CD8-positive, alpha-beta T cell (primary cell): ENCODE measurements at places on chromosomes 2 and 18. TPM values are rescaled to one million over a fixed set of nuclear protein-coding genes. Genes with fewer than 3 reads are reported as not detected.

- DNase-seq = no peak
These were observed 100.6 kb downstream of the MSH2 start for GRCh38 chr2:47503481-47504070.

DNA sequence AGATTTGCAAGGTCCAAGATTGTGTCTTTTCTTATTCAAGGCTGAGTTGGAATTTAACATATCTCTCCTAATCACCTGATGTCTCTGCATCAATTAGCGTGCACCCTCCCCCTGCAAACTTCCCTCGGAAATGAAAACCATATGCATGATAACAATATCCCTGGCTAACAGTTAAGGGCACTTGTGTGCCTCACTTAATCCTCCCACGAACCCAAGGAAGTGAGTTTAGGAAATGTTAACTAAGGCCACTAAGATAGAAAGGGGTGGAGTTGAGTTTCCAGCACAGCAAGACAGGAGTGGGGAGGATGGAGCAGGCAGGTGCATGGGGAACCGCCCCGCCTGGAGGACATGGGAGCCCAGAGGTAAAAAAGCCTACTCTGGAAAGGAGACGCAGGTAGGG is 52.4 kb upstream of the PTMA start:
- DNase-seq = no peak

The SP110 gene
- total RNA-seq = 58.1 TPM

GRCh38 chr2:23377771-23378170 is 7.2 kb upstream of the KLHL29 start:
- DNase-seq = no peak

The SLC4A5 gene
- 5.7 TPM for total RNA-seq

DNA sequence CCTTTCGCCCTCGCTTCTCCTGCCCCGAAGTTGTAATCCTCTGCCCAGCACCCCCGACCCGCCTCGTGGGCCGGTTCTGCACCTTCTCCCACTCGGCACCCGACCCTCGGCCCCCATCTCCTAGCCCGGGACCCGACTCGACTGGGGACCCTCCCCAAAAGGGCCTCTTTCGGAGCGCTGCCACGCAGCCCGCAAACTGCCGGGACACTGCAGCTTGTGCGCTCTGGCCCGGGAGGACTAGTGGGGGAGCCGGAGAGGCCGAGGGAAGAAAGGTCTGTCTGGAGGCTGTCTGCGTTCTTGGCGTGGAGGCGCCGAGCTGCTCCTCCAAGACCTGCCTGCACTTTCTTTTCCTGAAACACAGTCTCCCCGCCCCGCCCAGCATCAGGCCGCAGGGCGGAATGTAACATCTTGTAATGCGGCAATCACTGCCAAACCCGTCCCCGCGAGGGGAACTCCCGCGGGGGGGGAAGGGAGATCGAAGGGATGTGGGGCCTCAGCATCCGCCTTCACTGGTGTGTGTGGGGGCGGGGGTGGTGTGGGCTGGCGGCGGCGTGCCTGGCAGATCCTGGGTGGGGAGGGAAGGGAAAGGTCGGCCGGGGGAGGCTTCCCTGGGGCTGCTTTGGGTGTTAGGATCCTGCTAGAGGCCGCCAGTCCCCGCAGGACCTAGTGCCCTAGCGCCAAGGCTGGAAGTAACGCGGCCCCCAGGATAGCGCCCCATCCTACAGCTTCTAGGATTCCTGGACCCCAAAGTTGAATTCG is 7.4 kb downstream of the DLX2 start:
- DNase-seq = peak; percentile 91

- DNase-seq = no peak
These were observed 49.6 kb downstream of the ODC1 start for GRCh38 chr2:10398496-10398895.
